ENCODE measurements at places on chromosomes 11 and 22.
A peak's percentile ranks its signal among the peaks of the same experiment; 100 is the strongest.

GRCh38 chr22:19916941-19917340 is 24.6 kb upstream of the COMT start:
- no peak for DNase-seq

DNA sequence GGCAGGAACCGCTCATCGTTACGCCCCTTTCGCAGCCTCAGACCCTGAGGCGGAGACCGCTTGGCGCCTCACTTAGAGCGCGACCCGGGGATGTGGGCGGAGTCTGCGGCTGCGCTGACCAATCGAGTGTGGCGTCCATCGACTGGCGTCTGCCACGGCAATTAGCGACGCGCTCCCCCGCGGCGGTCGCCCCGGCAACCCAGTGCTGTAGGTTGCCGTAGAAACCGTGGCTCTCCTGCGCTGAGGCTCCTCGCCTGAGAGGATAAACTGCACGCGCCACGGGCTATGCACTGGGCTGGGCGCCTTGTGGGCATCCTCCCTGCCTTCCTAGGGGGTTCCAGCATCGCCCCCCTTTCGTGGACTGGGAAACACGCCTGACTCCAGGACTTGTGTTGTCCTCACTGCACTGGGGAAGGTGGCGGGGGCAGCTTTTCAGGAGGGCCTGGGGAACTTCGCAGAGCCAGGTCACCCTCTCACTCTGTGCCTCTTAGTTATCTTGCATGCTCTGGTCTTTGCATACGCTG is 701 bp upstream of the P2RX6 start:
- DNase-seq, result peak; percentile 100

GRCh38 chr11:35912883-35913624 is 30.8 kb upstream of the LDLRAD3 start:
- no peak for DNase-seq

- no peak for DNase-seq
Observed at GRCh38 chr11:92246630-92247029, 22.0 kb downstream of the FAT3 start.

DNA sequence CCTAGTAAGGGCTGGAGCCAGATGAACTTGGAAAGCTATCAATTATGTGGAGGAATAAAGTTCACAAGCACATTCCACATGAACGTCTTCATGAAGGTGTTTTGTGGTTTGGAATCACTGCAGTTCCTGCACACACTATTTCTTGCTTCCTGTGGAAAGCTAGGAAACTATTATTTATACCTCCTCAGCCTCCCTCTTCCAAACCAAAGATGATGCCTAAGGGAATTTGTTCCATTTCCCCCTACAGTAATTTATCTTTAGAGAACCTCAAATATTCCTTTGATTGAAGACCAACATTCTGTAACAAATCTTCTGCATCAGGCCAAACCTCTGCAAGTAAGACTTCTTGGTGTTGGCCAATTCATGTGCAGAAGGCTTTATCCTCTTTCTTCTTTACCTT is 115.8 kb upstream of the ARHGAP20 start:
- no peak for DNase-seq

- DNase-seq, result no peak
Observed at GRCh38 chr11:64757549-64758329, 2.0 kb downstream of the PYGM start.

- DNase-seq, result no peak
Observed at GRCh38 chr11:14290422-14290821, 68.6 kb downstream of the RRAS2 start.

DNA sequence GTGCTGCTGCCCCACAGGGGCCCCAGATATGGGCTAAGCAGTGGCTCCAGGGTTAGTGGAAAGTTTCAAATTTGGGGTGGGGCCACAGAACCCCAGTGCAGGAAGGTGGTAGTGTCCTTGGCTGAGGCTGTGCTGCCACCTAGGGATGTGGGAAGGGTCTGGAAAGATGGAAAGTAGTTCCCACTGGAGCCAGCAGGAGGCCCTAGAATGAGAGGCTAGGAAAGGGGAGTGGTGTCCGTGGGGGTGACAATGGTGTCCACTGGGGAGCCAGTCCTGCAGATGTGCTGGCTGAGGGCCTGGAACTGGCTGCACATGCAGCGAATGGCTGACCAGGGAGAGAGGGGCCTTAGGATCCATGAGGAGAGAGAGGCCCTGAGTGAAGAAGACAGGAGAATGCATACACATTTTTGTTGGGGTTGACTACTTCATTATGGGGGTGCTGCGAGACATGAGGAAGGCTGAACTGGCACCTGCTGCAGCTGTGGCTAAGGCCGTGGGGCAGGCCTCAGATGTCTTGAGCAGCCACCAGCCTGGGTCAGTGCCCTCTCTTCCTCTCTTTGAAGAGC is 21.1 kb downstream of the RFPL3 start:
- DNase-seq, result peak; percentile 62
